ENCODE measurements at places on chromosomes 11 and 22.
A peak's percentile ranks its signal among the peaks of the same experiment; 100 is the strongest.

GRCh38 chr11:46659908-46660307, 40.5 kb downstream of the ARHGAP1 start:
- no peak for DNase-seq

DNA sequence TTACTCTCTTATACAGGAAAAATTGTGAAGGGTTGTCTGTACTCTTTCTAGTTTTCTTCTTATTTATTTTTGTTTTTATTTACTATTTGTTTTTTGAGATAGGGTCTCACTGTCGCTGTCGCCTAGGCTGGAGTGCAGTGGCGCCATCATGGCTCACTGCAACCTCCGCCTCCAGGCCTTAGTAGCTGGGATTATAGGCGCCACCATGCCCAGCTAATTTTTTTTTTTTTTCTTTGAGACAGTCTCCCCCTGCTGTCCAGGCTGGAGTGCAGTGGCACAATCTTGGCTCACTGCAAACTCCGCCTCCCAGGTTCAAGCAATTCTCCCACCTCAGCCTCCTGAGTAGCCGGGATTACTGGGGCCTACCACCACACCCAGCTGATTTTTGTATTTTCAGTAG, 18.4 kb downstream of the CUL5 start:
- DNase-seq, result no peak

DNA sequence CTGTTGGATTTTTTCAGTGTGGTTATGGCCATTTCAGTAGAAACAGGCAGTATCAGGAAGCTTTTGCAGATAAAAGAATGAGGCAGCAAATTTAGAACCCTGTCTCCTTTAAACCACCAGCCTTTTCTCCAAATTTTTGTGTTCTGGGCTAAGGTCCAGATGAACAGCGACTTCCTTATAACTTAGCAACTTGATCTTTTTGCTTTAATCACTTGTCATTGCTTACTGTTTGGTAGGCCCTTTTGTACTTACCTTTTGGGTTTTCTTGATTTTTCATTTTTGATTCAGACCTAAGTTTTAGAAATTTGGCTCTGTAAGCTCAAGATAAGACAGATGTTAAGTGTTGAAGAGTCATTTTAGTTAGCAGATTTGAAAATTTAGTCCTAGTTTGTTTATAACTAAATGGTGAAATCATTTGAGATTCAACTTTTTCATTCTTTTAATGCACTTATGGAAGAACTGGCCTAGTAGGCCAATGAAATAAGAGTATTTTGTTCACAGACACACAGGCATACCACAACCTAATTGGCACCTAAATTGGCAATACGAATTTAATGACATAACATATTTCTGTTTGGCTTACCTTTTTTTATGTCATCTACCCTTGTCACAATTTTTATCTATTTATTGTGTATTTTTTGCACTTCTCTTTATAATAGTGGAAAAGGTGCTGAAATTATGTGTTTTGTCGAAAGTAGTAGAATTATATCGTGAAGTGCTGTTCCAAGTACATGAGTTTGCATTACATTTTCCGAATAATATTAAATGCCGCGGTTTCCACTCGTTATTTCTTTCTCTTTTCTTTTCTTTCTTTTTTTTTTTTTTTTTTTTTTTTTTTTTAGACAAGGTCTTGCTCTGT, 2.1 kb downstream of the RTN3 start:
- DNase-seq, result no peak

- peak; percentile 33 for DNase-seq
Measured at GRCh38 chr11:69663326-69663725, 11.8 kb downstream of the LTO1 start.

DNA sequence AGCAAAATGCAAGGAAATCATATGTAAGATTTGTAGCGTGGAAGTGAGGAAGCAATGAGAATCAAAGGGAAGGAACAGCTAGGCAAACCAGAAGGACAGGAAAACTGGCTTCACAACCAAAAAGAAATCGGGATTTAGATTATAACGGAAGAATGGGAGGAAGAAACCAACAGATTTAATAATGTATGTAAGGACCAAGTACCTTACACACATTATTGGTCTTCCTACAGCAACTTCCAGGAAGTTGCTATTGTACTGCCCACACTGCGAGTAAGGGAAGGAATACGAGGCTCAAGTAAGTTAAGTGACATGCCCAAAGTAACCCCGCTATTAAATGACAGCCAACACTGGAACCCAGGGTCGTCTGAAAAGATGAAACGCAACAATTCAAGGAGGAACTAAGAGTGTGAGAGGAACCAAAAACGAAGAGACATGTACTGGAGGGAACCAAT, 473 bp downstream of the TXN2 start:
- no peak for DNase-seq

GRCh38 chr11:96854425-96854824, 464.6 kb downstream of the JRKL start:
- no peak for DNase-seq

GRCh38 chr11:92852946-92853345, 116.5 kb upstream of the MTNR1B start:
- peak; percentile 45 for DNase-seq
